ENCODE measurements at places on chromosomes 3 and 15.

- no peak for DNase-seq
These were observed 185.4 kb downstream of the SUCNR1 start for GRCh38 chr3:152058856-152059255.

- no peak for DNase-seq
These were observed 52.9 kb downstream of the CLSTN2 start for GRCh38 chr3:139987908-139988307.

DNA sequence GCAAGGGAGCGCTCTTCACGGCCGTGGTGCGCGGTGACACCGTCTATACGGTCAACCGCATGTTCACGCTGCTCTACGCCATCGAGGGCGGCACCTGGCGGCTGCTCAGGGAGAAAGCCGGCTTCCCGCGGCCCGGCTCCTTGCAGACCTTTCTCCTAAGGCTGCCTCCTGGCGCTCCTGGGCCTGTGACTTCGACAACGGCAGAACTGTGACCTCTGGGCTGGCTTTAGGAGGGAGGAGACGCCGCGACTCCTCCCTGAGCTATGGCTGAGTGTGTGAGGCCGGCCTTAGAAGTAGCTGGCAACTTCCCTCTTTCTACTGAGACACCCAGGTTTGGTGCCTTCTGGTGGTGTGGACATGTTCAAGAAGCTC is 1.4 kb downstream of the KBTBD13 start:
- DNase-seq, result no peak

DNA sequence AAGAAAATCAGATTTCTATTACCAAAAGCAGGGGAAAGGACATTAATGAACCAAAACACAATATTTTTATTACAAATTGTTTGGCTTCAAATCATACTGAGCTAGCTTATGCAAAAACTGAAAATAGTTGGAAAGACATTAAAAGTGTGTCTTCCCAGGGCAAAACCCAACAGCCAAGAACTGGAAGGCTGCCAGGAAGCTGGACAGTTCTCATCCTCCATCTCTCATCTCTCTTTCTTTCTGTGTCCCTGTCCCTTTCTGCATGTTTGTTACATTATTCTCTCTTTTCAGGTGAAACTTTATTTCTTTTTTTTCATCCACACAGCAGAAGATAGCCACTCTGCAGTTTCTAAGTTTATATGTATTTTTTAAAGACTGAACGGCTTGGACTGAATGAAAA is 41.1 kb upstream of the SNTN start:
- no peak for DNase-seq

DNA sequence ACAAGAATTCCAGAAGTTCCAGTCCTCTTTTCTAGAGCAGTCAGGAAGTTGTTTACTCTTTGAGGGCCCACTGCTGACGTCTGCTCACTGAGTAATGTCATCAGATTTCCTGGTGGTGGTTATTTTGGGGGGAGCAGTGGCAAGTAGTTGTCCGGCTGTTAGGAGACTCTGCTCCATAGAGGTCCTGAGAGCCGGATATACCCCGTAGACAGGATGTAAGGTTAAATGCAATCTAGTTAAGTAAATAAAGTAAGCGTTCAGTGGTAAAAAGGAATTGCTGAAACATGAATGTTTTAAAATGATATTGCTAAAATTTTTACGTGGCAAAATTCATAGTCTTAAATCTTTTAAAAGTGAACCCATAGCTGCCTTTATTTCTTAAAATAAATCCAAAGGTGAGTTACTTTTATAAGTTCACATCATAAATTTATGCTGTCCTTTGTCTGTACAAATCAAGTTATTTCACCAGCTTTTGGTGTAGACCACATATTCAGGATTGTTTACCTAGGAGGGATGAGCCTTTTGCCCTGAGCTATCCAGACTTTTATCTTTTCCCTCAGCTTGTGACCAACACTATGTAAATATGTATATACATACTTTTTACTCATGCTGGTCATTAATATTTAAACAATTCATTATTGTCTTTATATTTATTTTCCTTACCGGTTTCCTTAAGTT is 65.8 kb downstream of the PDE8A start:
- peak; percentile 77 for DNase-seq

DNA sequence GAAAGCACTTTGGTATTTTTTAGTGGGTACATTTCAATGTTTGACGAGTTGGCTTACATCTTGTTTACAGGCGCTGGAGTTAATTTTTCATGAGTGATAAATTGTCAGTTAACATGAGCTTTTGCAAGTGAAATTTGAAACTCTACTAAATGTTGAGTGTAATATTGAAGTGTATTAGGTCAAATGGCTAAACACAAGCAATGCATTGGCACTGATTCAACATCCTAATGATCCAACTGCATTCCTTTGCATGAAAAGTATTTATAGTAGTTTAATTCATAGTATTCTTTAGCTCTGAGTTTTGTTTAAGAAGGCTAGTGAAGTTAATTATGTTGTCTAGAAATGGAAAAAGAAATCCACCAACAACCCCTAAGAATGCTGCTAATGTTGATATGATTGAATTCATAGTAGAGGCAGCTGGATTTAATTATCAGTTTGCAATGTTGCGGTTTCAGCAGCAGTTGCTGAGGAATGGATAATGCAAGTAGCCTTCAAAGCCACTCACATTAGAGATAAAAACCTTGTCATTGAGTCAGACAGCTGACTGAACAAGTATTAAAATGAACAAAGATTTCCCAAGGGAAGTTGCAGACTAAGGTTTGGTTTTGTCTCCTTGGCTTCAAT is 245.6 kb upstream of the GOLIM4 start:
- no peak for DNase-seq

DNA sequence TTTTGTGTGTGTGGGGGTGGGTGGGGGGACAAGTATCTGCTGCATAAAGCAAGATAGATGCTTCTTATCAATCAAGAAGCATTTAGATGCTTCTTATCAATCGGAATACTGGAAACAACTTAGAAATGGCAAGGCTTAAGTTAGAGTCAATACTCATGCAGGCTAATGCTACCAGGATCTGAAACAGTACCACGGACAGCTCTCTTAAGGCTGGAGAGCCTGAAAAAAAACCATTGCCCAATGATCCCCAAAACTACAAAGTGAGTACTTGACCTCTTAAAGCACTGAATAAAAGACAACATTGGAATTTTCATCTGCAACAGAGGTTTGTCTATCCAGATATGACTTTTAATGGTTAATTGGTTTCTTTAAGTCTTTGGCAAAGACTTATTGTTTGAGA is 262.3 kb downstream of the GAP43 start:
- DNase-seq, result no peak

DNA sequence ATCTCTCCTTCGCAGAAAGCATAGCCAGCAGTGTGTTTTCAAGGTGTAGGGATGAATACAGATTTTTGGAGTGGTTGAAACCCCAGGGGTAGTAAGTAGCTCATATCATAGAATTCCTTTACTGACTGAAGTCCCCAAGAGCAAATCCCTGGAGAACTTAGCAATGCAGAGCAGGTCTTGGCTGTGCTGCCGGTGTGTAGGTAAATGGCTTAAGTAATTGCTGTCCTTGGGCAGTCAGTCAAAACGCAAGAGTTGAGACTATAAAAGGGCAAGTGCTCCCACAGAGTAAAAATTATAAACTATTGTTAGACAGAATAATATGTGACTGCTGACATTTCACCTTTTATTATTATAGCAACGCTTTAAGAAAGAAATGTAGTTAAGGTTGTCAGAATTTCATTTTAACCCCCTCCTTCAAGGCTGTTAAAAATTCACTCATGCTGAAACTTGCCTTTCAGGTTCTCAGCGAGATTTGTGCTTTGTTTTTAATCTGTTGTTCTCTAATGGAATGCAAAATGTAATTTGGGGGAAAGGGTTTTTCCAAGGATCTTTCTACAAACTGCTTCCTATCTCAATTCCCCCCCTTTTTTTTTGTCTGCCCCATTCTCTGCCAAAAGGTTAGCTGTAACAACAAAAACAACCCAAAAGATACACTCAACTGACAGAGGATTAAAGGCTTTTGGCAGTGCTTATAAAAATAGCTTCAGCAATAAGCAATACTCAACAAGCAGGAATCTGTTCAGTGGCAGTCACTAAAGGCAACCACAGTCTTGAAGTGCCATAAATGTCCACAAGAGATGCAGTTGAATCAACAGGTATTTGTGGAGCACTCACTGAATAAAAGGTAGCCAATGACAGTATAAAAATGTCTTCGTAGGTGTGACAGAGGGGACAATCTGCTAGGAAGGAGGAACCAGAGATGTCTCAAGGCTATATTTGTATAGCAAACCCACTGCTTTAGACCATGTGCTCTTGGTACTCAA is 105.3 kb downstream of the THRB start:
- DNase-seq, result no peak

- DNase-seq, result no peak
These were observed 163.6 kb upstream of the PRICKLE2 start for GRCh38 chr3:64388886-64389285.

DNA sequence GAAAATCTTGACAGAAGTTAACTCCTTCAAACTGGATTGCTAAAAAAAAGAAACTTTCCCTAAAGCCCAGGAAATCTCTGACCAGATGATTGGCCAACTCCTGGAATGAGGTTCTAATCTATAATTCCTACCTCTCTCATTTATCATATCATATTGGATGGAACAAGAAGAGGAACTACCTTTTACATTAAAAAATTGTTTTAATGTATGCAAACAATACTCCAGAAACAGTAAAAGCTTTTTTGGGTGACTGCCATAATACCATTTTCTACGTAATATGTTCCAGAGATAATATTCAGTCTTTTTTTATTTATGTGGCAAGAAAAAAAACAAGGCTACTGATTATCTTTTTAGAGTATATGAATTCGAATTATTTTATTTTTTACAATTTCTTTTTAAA is 204.4 kb downstream of the TUSC7 start:
- DNase-seq, result no peak

DNA sequence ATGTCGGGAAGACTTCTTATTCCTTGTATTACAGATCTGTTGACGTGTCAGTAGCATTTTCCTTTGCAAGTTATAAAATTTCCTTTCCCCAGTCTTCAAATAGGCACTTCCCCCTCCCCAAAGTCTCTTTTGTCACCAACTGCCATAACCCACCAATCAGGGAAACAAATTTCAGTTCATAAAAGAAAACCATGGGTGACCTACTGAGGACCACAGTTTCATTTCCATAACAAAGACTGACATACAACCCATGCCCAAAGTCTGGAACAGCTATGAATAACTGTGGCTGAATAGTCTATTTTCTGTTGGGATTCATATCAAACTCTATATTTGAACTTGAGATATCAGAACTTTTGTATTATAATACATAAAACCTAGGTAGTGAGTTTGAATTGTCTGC is 307.8 kb downstream of the KBTBD8 start:
- DNase-seq, result no peak

DNA sequence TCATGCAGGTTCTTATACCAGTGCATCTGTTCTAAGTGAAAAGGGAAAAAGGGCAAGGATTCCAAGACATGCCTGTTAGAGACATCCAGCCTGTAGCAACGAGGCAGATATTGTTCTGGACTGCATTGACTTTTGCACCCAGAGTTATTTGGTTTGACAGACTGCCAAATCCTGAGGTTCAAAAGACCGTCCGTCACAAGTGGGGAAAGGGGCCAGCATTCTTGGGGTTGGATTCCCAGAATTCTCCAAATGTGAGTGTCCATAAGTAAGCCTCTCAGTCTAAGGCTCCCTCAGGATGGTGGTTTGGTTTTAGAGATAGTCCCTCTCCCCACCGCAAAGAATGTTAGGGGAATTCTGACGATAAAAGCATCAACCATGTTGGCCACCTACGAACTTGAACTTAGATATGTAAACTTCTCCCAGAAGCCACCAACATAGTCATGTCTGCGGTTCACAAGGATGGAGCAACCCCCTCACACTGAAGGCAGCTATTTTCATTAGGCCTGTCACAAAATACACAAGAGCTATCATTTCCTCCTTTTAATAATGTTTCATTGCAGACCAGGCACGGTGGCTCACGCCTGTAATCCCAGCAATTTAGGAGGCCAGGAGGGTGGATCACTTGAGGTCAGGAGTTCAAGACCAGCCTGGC is 13.6 kb upstream of the LACTB start:
- DNase-seq, result no peak

DNA sequence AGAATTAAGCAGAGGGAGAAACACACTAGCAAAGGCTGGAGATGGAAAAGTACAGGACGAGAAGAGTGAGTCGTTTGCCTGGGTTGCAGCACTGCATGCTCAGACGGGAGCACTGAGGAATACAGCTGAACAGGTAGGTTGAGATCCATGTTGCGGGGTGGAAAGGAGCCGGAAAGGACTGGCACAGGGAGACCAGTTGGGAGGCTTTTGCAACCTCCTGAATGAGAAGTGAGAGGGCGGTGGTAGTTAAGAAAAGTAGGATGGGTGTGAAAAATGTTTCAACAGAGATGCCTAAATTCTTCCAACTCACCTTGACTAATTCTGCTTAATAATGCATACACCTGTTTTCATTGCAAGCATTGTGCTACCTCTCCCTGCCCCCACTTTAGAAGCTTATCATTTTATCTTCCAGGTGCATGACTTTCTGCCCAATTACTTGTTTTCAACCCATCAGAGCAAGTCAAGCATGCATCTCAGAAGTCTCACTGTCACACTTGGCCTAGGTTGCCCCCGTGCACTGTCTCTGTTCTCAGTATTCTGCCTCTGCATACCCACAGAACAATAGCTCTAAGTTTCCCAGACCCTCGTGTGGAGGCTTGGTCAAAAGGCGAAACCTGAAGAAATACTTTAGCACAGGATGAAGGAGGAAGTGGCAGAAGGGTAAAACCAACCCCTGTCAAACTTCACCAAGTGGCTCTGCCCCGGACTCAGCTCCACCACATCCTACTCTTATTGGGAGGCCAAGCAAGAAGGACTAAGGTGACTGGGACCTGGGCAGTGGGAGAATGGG is 199.3 kb upstream of the BCL6 start:
- no peak for DNase-seq

GRCh38 chr15:67815036-67815592 is 10.2 kb upstream of the SKOR1 start:
- no peak for DNase-seq

DNA sequence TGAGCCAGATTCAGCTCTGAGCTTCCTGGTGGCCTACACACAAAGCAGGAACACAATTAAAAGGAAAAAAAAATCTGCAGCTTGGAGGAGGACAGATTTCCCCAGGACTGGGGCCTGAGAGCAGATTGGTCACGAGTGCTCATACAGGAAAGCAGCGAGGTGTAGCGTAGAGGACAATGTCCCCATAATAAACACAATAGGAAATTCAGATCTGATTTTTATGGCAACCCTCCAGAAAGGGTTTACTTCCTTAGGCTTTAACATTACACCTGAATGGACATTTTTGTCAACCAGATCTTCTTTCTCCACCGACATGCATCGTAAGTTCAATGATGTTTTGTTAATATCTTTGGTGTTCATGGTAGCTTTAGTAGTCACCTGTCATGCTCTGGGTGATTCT is 23.3 kb downstream of the SLC6A20 start:
- no peak for DNase-seq

DNA sequence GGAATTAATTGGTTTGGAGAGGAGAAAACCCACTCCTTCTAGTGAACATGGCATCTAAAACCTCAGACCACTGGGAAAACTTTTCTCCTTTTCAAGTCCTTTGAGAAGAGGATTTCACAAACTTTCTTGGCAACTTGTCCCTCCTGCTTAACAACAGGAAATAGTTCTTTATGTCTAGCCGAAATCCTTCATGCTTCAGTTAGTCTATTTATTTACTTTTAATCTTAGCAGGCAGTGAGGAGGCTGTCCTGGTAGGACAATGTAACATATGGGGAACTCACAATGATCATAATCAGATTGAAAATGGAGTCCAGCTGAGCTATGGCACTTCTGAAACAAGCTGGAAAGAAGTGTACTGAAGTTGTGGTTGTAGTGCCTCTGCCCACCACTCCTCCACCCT is 50.6 kb downstream of the KY start:
- DNase-seq, result no peak

GRCh38 chr3:155418407-155418806 is 124.9 kb upstream of the STRIT1 start:
- peak; percentile 6 for DNase-seq

GRCh38 chr15:93566762-93567161 is 477.8 kb upstream of the RGMA start:
- no peak for DNase-seq

All from globus pallidus (tissue), 1 donor.